ENCODE measurements at places on chromosomes 6 and 20.

DNA sequence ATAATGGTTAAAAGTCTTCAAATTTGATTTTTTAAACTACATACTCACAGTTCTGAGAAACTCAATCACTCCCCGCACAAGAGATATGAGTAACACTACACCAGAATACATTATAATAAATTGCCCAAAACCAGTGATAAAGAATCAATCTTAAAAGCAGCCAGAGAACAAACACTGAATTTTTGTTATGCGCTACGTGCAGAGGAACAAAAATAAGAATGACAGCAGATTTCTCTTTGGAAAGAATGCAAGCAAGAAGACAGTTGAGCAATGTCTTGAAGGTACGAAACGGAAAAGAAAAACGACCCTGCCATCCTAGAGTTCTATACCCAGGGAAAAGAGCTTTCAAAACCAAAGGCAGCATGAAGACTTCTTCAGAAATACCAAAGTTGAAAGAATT, 216.7 kb downstream of the TTLL2 start:
- no peak for DNase-seq

GRCh38 chr6:6747371-6747770, 158.9 kb downstream of the LY86 start:
- DNase-seq, result no peak

DNA sequence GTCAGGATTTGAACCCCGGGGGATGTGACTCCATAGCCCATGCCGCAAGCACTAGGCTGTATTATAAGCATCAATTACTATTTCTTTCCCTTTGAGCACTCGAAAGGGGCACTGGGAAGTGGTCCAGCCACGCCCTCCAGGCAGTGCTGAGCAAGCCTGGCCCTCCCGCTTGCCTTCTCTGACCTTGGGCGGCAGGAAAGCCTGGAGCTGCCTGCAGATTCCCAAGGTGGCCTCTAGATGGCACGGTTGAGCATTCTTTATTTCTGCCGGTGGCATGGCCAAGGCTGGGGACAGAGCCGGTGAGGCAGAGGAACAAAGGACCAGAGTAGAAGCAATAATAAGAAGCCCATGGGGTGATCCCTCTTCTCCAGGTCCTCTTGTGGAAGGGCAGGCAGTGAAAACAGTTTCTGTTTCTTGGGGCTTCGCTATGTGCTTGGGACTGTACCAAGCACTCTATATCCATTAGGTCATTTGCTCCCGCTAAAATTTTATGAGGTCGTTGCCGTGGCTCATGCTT, 32.0 kb downstream of the ARHGAP40 start:
- no peak for DNase-seq

- no peak for DNase-seq
Observed at GRCh38 chr20:35661908-35662307, 2.8 kb downstream of the CPNE1 start.

DNA sequence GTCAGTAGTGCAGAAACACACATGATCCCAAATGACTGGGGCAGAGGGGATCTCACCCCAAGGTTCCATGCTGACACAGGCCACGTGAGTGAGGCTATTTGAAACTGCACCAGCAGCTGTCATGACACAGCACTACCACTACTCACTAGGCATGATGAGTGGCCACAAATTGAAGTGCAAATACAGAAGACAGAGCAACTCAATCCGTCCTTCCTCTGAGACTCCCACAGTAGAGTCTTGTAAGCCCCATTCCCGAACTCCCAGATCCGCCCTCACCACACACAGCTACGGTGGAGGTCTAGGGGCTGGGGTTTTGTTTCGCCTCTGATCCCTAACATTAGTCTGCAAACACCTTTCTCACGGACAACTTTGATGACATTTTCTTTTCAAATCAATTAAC, 113.3 kb upstream of the NUP153 start:
- no peak for DNase-seq

- DNase-seq, result no peak
Observed at GRCh38 chr20:10790013-10790412, 116.2 kb upstream of the JAG1 start.

GRCh38 chr20:35226884-35227681, 593 bp downstream of the MMP24 start:
- DNase-seq, result peak; percentile 65

Measured in sciatic nerve (tissue), 2 donors.